ENCODE measurements at places on chromosomes 7 and 10. TPM values are rescaled to one million over a fixed set of nuclear protein-coding genes. Genes with fewer than 3 reads are reported as not detected.

DNA sequence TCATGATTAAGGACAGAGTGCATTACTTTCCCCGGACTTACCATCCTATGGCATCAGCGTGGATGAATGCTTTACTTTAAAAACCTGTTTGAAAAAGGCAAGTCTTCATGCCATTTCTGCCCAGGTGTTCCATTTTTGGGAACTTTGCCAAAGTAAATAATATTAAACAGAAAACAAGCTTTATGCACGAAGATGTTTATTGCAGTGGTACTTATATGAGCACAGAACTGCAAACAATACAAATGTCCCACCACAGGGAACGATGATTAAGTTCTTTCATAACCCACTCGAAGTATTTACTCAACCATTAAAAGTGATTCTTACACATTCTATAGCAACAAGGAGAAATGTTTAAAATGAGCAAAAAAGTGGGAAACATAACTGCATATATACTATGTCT is 109.7 kb upstream of the GDF10 start:
- no peak for DNase-seq

PNLIP gene
- not detected for total RNA-seq

GRCh38 chr10:12513003-12513365 is 163.6 kb downstream of the CAMK1D start:
- DNase-seq = no peak

NEURL1 gene
- total RNA-seq = not detected

GRCh38 chr7:48617993-48618392 is 306.4 kb upstream of the CDC14C start:
- DNase-seq = no peak

CALML3 gene
- not detected for total RNA-seq

IFIT1B gene
- total RNA-seq = not detected

DNA sequence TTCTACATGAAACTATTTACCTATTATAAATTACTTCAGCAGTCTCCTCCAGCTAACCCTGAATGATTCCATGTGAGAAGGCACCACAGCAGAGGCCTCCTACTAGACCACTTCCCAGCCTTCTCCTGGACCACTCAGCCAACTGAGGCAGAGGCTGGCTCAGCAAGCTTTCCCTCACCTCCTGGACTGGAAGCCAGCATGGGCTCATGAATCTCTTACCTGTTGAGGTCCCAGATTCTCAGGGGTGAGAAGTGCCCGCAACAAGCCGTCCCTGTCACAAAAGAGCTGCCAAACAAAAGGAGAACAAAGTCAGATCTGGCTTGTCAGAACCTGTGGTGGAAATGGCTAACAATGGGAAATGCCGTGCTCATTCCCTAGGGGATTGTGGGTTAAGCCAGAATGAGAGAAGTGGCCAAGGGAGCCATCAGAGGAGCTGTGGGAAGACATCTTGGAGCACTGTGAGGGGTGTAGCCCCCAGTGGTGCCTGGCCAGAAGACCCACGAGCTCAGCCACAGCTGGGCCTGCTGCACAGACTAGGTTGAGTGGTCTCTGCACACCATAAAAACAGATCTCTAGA is 36.5 kb downstream of the DPCD start:
- DNase-seq = no peak

Measured in SJSA1 (cell line).